PC-9 (cell line): ENCODE measurements at places on chromosomes 3 and 15.

GRCh38 chr3:186821429-186822387, 15.4 kb upstream of the RFC4 start:
- DNase-seq: no peak

GRCh38 chr3:168714609-168715240, 619.0 kb upstream of the GOLIM4 start:
- DNase-seq: no peak

GRCh38 chr3:117656391-117656790, 946.8 kb downstream of the TUSC7 start:
- no peak for DNase-seq

DNA sequence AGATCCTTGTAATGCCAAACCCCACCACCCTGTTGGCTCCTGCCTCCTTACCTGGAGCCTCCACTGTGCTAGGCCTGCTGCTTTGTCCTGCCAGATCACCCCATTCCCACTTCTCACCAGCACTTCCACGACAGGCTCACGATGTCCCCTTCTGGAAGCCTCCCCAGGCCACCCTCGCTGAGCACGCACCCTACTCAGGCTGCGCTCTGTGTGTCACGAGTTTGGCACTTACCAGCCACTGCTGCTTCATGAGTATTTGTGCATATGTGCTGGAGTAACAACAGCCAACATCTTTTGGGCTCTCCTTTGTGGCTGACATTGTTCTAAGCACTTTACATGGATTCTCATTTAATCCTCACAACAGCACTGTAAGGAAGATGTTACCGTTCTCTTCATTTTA, 58.1 kb downstream of the PDIA5 start:
- no peak for DNase-seq

DNA sequence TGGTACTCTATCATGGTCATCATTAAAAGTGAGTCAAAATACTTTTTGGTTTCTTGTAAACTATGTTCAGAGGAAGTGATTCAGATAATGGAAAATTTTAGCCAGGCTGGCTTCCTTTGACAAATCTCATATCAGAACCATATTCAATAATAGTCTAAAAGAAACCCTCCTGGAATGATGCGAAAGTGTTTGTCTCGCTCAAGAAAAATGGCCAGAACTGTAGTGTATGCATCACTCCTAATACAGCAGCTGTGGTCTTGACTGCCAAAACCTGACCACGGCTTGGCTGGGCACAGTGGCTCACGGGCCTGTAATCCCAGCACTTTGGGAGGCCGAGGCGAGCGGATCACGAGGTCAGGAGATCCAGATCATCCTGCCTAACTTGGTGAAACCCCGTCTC, 35.6 kb upstream of the KCNMB2 start:
- no peak for DNase-seq

GRCh38 chr15:77710637-77711036, 77.9 kb upstream of the LINGO1 start:
- DNase-seq: no peak

DNA sequence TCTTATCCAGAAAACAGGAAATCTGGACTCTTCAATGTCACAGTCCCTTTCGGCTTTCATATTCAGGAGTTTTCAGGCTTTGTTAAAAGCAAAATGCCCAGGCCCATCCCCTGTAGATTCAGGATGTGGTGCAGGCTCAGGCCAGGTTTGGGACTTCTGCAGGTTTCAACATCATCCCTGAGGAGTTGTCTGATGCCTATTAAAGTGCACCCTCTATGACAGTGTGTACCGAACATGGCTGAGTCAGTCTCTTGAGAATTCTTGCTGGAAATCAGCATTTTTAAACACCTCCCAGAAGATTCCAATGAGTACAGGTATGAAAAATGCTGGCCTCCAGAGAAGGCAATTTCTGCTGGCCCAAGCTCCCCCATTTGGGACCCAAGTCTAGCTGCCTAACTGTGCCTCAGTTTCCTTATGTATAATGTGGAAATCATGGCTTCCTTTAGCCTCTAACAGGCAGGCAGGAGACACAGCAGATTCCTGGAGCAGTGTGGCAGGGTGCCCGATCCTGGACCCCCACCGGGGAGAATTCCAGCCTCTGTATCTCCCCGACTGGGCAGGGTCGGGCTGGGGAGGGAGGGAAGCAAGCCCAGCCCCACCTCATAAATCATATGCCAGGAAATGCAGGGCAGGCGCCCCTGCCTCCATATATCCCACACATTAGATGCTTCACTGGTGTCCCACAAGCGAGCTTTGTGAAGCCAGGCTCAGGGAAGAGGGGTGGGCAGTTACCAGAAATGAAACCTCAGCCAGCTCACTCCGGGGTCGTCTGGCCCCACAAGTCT, 44.4 kb upstream of the SLC6A11 start:
- DNase-seq: no peak

DNA sequence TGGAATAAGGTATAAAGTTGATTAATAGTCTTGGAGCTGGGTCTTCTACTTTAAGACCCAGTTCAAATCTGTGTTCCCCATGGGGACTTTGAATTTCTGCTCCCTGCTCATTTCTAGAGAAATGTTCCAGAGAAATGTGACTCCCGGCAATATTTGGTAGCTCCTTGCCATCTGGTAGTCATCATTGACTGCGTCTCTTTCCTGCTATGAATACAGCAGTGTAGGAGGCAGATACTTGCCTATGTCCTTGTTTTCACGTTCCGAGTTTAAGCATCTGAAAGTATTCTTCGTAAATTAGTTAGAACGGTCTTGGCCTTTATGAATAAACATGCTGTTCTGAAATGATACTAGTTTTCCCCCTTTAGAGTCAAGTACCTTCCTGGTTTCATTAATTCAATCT, 352.9 kb downstream of the PTPRG start:
- no peak for DNase-seq

DNA sequence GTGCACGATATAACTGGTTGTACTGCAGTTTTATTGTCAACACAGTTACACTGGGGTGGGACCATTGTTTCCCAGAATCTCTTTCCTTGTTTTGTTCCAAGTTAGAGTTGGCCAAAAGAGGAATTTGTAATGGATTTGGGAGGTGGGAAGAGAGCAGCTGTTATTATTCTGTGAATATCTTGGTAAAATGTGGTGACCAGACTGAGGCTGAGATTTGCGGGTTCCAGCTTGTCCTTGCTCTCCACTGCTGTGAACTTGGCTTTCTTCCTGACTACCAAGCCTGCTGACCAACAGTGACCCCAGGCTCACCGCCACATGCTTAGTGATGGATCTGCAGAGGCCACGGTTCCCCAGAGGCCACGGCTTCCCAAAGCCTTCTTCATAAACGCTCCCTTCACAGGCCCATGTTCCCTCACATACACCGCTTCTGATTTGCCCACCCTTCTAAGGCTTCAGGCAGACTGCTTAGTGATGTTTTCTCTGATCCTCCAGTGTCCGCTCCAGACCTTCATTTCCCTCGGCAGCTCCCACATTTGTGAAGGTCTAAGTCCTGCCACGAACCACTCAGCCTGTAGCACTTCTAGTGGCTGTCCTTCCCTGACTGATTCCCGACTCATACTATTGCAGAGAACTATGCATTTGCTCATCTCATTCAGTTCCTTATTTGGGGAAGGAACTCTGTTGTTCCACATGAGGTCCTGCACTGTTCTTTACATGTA, 525.5 kb upstream of the RGMA start:
- no peak for DNase-seq

- DNase-seq: no peak
These were observed 544.1 kb downstream of the TUSC7 start for GRCh38 chr3:117253636-117254035.

DNA sequence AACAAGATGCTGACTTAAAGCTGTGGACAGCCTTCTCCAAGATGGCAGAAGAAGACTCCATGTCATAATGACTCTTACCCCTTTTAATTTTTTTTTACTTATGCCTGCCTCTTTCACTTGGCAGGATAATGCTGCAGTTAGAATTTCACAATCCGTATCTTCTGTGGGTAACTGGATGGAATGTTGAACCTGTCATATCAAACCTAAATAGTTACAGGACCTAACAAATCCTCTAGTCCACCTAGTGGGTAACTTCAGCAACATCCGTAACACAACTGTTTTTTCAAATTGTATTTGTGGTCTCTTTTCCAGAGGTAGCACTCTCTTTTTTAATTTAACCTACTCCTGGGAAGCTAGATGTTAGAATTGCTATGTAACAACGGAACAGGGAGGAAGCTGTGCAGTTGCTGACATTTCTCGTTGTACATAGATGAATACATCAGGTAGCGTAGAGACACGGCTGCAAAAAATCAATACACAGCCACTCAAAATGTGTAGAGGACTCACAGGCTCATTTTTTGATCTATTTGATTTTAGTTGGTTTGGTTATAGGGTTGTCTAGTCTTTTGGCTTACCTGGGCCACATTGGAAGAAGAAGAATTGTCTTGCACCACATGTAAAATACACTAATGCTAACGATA, 43.9 kb upstream of the TRPM1 start:
- DNase-seq: no peak

GRCh38 chr15:69342460-69343076, 43.9 kb downstream of the PAQR5 start:
- DNase-seq: no peak

DNA sequence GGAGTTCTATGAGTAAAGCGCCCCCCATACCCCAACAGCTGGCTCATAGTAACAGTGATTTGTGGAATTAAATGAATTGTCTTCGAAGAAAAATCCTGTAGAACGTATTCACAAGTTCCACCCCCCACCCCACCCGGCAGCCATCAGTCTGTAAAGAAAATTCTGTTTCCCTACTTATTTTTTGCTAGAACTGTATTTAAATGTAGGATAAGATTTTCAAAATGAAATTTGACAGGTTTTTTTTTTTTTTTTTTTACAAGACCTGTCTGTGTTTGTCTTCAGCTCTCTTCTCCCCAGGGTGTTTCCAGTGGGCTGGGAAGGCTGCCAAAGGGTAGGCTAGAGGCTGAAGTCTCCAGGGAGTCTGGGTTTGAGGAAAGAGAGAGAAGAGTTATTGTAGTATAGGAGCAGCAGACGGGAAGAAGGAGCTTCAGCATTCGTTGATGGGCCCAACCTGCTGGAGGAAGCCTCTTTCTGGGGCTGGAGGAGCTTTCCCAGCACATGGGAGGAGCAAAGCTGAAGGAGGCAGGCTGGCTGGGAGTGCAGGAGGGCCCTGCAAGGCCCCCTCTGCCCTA, 130.6 kb upstream of the SEMA6D start:
- no peak for DNase-seq

- DNase-seq: no peak
These were observed 176.8 kb upstream of the EPHA3 start for GRCh38 chr3:88930611-88931010.

GRCh38 chr15:22265056-22265945, 185.0 kb downstream of the OR4M2 start:
- no peak for DNase-seq
